Activated naive CD4-positive, alpha-beta T cell treated with anti-CD3 and anti-CD28 coated beads for 36 hours (primary cell): ENCODE measurements at places on chromosomes 1 and 21.

GRCh38 chr1:156705321-156705917, at the start of gene CRABP2:
CRABP2 (minus strand) TSS chr1:156705583; CDS start chr1:156705446, 137 bp downstream.
- DNase-seq, result peak; percentile 35

DNA sequence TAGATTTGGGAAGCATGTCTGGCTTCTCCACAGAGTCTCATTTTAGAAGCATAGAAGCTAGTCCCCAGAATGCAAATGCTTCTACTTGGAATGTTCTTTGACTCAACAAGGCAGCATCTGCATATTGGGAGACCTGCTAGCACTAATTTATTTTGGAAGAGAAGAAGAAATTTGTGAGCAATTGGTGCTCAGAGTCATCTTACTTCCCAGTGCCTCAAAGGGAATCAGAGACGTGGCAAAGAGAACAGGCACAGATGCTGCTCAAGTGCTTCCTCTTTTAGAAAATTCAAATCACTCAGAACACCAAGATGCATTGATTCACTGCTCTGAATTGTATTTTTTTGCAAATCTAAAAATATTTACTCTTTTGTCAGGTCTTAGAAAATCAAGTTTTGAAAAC, 255.7 kb downstream of the BRINP2 start:
- DNase-seq, result no peak

GRCh38 chr1:33349081-33349759, 28.3 kb upstream of the A3GALT2 start:
- peak; percentile 62 for DNase-seq

DNA sequence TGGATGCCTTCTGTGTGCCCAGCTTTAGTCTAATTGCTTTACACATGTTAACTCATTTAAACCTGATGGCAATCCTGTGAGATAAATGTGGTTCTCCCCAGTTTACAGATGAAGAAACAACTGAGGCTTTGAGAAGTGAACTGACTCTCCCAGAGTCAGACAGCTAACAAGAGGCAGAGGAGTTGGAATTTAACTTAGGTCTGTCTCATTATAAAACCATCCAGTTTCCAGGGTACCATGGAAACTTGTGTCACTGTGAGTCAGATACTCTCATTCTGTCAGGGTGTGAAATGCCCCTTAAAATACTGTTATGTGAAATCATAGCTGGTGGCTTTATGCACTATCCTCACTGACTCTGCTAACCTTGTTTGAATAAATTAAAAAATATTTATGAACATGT, 206.6 kb downstream of the PBX1 start:
- DNase-seq, result no peak

GRCh38 chr1:247210062-247210375, 38.2 kb upstream of the ZNF124 start:
- no peak for DNase-seq

DNA sequence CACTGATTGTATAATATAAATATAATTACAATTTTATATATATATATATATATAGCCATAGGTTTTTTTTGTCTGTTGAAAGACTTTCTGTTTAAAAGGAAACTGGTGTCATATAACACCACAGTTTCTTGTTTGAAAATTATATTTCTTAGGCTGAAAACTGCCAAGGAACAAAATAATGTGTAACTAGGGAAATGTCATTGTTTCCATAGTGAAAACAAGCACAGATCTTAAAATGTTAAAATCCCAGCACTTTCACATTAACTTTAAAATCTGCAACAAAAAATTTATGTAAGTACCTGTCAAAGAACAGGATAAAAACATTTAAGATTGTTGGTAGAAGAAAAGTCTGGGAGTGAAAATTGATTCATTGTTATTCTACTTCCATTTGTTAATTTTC, 104.2 kb downstream of the ATP6V1G3 start:
- DNase-seq, result no peak

DNA sequence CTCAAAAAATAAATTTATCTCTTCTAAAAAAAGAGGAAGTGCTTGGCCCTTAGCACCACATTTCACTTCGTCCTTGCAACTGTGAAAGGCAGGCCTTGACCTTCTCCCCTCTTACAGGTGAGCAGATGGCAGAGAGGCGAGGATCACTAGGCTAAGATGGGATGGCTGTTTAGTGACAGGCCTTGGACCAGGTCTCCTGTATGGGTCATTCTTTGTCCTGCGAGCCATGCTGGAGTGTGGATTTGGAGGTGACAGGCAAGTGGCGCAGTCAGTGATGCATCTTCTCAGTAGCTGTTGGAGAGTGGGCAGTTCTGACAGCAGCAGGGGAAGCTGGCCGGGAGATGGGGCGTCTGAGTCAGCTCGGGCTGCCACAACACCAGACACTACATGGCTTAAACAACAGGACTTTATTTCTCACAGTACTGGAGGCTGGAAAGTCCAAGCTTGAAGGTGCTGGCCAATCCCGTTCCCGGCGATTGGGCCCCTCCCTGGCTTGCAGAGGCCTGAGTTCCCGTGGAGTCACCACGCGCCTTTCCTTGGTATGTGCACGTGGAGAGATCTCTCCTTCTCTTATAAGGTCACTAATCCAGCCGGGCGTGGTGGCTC, 16.5 kb downstream of the SLC27A3 start:
- no peak for DNase-seq

- DNase-seq, result no peak
Observed at GRCh38 chr1:168683871-168684270, 45.1 kb downstream of the DPT start.

GRCh38 chr1:51175278-51175677, 60.8 kb upstream of the RNF11 start:
- no peak for DNase-seq

DNA sequence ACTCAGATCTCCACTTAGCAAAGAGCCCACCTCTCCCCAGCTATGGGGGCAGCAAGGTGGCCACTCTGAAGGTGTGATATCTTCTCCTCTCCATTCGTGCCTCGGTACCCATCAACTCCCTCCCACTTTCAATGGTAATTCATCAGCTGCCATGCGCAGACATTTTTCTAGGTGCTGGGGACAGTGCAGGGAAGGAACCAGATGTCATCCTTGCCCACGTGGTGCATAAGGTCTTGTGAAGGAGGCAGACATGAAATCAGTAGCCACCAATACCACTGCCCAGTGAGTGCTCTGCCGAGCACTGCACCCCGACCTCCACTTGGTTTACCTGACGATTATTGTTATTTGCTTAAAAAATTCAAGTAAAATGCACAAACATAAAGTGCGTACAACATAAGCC, 76.3 kb upstream of the CSF3R start:
- DNase-seq, result no peak

DNA sequence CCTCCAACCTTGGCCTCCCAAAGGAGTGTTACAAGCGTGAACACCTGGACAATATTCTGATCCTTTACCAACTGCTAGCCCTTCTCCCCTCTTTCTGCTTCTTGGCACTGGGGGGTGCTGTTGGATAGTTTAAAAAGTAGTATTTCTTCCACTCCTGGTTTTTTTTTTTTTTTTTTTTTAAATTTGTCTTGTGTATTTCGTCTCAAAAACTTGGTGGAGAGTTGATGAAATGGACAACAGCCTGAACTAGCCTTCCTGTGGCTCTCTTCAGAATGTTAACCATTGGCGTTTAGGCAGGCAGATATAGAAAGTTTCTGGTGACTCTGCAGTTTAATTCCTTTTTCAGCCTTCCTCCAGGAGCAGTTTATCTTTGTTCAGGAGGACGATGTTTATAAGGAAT, 69.7 kb upstream of the USP24 start:
- DNase-seq, result peak; percentile 52

GRCh38 chr21:33357177-33357576, 32.4 kb downstream of the IFNAR1 start:
- DNase-seq, result no peak

DNA sequence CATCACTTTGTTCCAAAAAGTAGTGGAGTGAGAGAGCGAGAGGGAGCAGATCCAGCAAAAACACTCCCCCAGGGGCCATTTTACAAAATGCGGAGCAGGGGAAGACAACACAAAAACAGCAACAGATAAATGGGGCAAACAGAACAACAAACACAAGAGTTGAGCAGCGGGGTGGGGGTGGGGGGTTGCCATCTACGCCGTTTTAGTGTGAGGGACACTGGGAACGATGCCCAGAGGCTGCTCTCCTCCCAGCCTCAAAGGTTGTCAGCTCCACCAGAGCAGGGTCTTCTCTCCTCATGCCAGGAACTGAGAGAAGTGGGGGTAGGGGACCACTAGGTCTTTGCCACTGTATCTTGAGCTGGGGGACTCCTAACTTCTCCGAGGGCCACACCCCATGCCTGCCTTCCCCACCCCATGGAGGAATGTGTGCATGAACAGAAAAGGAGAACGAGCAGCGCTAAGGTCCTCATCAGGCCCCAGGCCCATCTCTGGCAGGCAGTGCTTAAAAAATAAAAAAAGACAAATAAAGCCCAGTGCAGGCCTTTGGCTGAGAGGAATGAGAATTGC, 1.3 kb upstream of the PBXIP1 start:
- DNase-seq, result no peak

GRCh38 chr1:39398278-39399021, 93.0 kb upstream of the BMP8A start:
- DNase-seq, result peak; percentile 58
